Kidney (tissue), 22 donors: ENCODE measurements at places on chromosomes 2 and 18. TPM values are rescaled to one million over a fixed set of nuclear protein-coding genes. Genes with fewer than 3 reads are reported as not detected.

BCL2L11 gene
- 32.7 TPM for total RNA-seq

CCDC142 gene
- total RNA-seq: 23.1 TPM

ZBTB7C gene
- total RNA-seq: 13.8 TPM

MC4R gene
- 0.19 TPM for total RNA-seq

IL1R1 gene
- total RNA-seq: 95.9 TPM

PROM2 gene
- 65.6 TPM for total RNA-seq

PDE1A gene
- total RNA-seq: 70.5 TPM

ASIC4 gene
- not detected for total RNA-seq

MALL gene
- 26.2 TPM for total RNA-seq

TEKT4 gene
- 0.16 TPM for total RNA-seq

ANKRD30B gene
- not detected for total RNA-seq

RBM43 gene
- total RNA-seq: 13.6 TPM

CROCC2 gene
- 0.13 TPM for total RNA-seq

UBR3 gene
- total RNA-seq: 41.0 TPM

DDX18 gene
- total RNA-seq: 53.8 TPM

POTEI gene
- total RNA-seq: not detected

ADCYAP1 gene
- 11.1 TPM for total RNA-seq

SMPD4 gene
- 41.1 TPM for total RNA-seq

PAX8 gene
- 607 TPM for total RNA-seq

IL36RN gene
- not detected for total RNA-seq

KIAA2012 gene
- total RNA-seq: not detected

LBH gene
- total RNA-seq: 81.9 TPM

SNRPD1 gene
- 43.1 TPM for total RNA-seq

FBXO15 gene
- total RNA-seq: 3.5 TPM

MTCL1 gene
- 15.3 TPM for total RNA-seq
